B cell (primary cell): ENCODE measurements at places on chromosomes 3 and 15.

DNA sequence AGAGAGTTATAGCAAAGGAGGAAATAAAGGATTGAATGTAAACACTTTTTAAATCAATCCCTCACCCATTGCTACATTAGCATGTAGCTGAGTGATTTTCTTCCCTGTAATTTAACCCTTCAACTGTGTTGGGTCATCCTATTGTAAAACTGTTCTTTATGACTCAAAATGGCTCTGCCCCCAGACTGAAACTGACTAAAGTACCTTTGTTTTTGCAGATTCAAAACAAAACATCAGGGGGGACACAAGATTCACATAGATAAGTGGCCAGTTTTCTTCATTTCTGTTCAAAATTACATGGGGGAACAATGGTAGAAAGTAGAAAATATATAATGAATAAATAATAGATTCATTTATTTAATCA lies 268.4 kb downstream of the IGSF11 start:
- DNase-seq: no peak

GRCh38 chr3:196726788-196727675 lies 12.6 kb upstream of the PAK2 start:
- no peak for DNase-seq

DNA sequence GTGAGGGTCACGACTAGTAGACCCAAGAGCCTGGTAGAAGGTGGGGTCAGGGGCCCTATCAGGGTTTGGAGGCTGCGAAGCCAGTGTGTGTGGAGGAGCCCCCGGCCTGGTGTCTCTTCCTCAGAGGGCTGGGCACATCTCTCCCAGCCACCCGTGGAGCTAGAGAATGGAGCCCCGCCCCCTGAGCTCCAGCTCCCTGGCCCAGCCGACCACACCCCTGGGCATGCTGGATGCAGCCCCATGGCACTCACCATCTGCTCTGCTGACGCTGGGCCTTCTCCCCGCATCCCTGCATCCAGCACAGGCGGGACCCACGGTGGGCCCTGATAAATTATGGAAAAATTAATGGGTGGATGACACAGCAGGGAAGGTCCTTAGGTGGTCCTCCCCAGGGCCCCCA lies 17.5 kb downstream of the ANKRD63 start:
- no peak for DNase-seq

GRCh38 chr3:177279118-177279815 lies 82.0 kb upstream of the TBL1XR1 start:
- DNase-seq: no peak

DNA sequence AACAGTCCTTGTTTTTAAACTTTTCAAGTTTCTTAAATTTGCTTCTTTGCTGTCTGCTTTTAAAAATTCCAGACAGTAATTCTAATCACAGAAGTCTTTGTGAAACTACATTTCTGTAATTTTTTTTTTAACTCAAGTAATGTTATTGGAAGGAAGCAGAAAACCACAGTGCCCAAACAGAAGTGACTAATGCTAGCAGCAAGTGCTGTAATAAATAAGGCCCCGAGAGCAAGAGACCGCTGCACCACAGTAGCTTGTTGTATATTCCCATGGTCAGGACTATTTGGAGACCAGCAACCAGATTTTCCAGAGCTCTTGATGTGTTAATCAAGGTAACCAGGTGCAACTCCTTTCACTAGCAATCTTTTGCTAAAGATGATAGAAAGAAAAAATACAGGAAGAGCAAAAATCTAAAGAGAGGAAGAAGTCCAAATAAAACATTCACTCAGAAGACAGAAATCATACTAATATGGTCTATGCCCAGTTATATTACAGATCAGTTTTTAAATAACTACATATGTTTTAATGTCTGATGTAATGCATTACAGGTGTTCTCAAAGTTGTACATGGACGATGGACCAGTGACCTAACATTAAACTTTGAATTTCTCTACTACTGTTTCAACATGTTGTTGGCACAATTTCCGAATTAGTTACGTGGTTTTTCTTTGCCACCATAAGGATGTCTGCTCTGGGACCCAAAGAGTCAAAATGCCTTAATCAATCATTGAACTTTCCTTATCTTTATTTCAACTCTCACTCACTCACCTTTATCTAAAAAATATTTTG lies 36.4 kb downstream of the WWTR1 start:
- DNase-seq: no peak

DNA sequence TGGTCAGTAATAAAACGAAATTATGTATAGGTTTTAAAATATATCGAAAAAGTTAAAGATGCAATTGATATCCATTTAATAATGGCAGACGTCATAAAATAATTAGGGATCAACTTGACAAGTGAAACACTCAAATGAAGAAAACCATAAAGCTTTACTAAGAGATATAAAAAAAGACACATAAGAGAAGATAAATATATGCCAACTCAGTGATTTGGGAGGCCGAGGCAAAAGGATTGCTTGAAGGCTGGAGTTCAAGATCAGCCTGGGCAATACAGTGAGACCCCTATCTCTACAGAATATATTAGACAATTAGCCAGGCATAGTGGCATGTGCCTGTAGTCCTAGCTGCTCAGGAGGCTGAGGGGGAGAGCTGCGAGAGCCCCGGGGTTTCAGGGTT lies 190.5 kb downstream of the SV2B start:
- DNase-seq: no peak

DNA sequence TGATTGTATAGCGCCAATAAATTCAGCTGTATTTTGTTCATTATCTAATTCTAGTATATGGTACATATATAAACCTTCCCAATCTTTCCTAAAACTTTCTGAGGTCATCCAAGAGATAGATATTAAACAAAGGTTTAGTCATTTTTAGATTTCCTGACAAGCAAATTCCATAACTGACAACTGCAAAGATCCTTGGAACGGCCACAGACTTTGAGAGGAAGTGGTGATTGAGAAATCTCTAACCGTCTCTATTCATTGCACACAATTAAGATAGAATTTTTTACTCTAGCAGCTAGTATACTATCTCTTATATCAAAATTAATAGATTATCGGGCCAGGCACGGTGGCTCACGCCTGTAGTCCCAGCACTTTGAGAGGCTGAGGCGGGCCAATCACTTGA lies 4.7 kb downstream of the CSNK1G1 start:
- DNase-seq: no peak

GRCh38 chr15:76075046-76075445 lies 15.3 kb downstream of the TMEM266 start:
- no peak for DNase-seq

- DNase-seq: no peak
These were observed 21.7 kb downstream of the SEMA3G start for GRCh38 chr3:52423173-52423572.

DNA sequence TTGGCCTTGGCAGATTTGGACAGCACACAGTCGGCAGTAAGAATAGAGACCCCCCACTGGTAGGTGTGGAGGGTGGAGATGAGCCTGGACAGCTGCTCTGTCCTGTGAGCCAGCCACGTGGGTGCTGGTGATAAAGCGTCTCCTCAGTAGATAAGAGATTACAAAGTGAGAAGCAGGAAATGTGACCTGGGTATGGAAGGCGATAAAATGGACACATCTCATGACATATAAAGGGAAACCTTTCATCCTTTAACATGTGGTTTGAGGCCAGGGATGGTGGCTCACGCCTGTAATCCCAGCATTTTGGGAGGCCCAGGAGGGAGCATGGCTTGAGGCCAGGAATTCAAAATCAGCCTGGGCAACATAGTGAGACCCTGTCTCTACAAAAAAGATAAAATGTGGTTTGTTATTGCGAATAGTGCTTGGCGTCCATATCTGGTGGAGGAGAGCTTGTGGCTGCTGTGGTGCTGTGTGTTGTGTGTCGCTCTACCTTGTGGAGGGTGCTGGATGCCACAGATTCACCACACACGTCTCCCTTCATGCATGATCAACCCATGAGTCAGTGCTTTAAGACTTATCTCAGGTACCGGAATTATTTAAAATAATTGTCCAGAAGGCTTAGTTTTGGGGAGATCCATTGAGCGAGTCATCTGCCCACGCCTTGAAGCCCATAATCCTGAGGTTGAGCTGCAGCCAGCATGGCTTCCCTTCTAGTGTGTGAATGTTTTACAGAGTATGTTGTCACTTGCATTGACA lies 157.0 kb downstream of the GABRG3 start:
- DNase-seq: no peak

DNA sequence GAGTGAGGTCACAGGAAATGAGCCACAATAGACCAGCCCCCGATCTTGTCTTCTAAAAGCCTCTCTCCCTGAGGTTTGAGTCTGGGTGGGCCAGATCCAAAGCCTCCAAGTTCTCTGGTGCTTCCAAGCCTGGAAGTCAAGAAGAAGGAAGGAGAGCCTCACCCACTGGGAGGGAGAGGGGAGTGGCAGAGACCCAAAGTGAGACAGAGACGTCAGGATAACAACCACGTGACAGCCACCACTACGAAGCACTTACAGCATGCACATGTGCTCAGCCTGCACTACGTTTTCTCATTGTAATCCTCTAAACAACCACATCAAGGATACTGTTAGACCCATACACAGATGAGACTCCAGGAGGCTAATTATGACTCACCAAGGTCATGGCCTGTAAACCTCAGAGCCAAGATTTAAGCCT lies 197.3 kb upstream of the LINGO1 start:
- no peak for DNase-seq

DNA sequence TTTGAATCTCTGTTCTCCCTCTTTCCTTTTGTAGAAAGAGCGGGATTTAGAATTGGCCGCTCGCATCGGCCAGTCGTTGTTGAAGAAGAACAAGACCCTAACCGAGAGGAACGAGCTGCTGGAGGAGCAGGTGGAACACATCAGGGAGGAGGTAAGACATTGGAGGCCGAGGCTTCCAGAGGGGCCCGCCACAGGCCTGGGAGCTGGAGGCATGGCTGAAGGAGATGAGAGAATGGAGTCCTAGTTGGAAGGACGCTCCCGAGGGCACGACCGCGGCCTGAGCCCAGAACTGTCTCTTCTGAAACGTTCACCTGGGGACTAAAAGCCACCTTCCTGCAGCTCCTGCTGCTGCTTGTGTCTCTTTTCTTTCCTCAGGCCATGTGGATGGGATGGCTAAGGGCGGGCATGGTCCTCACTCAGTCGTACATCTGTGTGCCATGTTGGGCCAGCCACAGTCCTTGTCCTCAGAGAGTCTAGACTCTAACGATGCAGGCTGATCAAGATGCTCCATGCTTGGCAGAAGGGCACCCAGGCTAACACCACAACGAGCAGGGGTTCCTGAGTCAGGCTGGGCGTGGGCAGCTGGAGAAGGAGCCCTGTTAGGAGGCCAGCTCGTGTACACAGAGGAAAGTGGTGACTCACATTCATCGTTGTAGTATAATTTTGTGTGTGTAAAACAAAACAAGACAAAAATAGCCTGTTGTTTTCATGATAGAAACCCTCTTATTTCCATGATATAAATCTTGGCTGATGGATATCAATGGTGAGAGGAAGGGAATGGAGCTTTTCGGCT lies 81.1 kb downstream of the CCK start:
- DNase-seq: no peak

- peak; percentile 90 for DNase-seq
These were observed at the start of gene PCLAF for GRCh38 chr15:64381000-64381751. PCLAF (minus strand) TSS chr15:64381441; CDS start chr15:64381371, 70 bp downstream.

DNA sequence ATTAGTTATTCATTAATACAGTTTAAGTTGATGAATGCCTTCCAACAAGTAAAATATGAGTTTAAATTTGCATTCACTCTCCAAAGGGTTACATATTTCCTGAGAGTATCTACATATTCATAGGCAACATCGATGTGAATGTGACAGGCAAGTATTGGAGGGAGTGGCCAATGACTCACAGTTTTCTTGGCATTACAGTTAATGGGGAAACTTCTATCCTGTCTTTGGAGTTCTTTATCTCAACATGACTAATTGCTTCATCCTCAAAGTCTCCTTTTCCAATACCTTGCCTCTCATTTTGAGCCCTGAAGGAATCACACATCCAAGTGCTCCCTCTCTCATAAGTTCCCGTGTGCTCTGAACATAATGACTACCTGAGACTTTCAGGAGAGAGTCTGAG lies 439.7 kb upstream of the FRG2C start:
- no peak for DNase-seq

DNA sequence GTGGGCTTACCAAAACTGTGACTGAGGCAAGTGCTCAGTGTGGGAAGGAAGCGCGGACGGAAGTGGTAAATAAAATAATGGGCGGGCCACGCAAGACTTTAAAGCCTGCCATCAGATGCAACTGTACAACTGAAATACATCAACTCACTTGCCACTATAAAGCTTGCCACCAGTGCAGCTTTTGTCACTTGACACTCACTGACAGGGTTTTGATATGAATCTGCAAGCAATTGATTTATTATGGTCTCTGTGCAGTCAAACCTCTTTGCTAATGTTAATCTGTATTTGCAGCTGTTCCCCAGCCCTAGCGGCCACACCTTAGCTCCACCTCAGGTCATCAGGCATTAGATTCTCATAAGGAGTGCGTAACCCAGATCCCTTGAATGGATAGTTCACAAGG lies 2.3 kb upstream of the GFM1 start:
- DNase-seq: no peak

GRCh38 chr3:171149526-171150116 lies 123.1 kb upstream of the SLC2A2 start:
- no peak for DNase-seq

- peak; percentile 9 for DNase-seq
These were observed 32.5 kb downstream of the TCF12 start for GRCh38 chr15:56950979-56951378.

DNA sequence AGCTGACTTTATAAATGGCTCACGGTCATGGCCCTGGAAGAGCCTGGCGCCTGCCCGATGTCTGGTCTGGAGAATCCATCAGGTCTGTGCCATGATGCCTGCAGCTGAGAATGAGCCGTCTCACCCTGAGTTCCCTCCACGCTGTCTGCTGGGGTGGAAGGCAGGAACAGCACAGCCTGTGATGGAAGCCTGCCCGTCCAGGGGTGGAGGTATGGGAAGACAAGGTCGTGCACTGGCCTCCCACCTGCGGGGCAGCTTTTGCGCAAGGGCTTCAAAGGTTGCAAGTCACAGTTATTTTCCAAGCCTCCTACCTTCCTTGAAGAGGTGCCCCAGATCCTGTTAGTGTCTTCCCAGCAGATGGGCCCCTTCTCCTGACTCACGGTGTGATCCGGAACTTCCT lies 275.5 kb downstream of the FAM43A start:
- no peak for DNase-seq

GRCh38 chr3:126311338-126311978 lies 45.8 kb downstream of the KLF15 start:
- no peak for DNase-seq

- no peak for DNase-seq
These were observed 52.0 kb downstream of the TPRA1 start for GRCh38 chr3:127538569-127538968.

DNA sequence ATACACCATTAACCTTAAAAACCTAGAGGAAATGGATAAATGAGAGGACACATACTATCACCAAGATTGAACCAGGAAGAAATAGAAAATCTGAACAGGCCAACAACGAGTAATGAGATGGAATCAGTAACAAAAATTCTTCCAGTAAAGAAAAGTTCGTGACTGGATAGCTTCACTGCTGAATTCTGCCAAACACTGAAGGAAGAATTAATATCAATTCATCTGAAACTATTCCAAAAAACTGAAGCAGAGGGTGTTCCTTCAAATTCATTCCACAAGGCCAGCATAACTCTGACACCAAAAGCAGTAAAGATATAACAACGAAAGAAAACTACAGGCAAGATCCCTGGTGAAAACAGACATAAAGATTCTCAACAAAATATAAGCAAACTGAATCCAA lies 195.8 kb upstream of the GPR149 start:
- DNase-seq: no peak
